ENCODE measurements at places on chromosomes 4 and X.

DNA sequence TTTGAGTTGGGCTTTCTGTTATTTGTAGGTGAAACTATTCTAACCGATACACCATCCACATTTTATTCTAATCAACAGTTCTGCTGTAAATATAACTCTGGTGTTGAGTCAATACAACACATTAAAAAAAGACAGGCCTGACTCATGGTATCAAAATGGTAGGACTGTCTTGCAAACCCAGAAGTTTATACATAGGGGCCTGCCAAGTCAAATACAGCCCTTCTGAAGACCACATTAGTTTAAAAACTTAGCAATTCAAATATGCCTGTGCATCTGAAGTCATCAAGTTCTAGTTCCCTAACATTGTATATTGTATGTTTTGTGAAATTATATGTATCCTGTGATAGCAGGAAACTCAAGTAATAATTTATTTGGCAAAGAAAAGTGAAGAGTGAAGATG is 24.4 kb upstream of the PDE5A start:
- DNase-seq: no peak

DNA sequence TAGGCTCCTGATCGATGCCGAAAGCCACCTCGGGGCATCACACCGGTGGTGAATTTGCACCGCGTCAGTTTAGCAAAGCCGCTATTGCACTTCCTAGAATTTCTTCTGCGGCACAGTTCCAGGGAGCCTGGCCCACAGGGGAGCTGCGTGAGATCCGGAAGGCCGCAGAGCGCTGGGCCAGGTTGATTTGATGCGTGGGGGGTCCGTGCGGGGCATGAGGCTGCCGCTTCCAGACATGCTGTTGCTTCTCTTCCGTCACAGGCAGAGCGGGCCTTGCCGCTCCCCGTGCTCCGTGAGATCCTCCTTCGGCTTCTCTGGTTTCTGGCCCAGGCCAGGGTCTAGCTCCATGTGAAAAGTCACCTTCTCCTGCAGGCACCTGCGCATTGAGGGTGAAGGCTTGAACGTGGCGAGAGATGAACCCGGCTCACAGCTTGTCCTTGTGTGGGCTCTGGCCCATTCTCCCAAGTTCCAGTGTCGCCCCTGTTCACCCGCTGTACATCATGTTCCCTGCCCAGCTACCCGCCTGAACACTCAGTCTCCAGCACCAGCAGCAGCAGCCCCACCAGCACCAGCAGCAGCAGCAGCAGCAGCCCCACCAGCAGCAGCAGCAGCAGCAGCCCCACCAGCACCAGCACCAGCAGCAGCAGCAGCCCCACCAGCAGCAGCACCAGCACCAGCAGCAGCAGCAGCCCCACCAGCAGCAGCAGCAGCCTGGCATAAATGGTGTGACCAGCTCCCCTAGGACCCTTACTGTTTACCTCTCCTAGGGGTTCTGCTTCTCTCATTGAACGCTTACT is 131.2 kb downstream of the TRIML1 start:
- no peak for DNase-seq

DNA sequence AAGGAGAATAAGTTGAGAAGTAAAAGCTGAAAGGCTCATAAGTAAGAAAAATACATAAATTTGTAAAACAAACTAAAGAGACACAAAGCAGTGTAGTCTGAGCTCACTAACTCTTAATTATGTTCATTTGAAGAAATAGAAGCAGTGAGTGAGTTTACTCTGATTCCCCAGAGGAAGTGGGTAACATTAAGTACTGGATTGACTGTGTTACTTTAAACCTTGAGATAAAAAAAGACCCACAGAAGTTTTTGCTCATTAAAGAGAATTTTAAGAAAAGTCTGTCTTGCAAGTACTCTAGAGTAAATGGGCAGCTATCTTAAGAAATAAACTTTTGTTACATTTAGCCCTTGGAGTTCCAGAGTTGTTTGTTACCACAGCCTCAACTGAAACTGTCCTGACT is 2466.9 kb downstream of the PCDH7 start:
- DNase-seq: no peak

- DNase-seq: no peak
These were observed 3.2 kb downstream of the MAPK10 start for GRCh38 chr4:86356425-86357210.

DNA sequence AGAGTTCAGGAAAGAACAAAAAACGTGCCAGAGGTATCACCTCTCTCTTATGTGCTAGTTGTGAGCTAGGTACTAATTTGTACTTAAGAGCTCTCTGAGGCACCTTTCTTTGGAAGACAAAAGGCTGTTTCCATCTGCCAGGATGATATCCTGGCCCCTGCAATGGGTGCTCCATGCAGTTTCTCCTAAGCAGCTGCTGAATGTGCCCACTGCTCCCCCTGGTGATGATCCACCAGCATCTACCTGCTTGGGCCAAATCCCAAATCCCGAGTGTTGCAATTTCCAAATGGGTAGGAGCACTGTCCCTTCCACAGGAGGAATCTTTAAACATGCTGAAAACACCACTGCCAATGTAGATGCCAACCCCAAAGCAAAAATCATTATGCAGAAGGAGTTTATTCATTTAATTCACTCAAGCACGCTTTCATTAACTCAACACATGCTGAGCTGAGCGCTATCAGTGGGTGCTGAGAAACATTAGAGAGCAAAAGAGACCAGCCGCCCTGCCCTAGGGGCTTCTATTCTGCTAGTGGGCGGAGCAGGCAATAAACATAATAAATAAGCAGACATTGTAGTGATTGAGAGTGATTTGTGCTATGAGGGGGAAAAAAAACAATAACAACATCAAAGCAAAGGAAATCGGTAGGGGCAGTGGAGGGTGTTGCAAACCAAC is 69.6 kb upstream of the C4orf50 start:
- no peak for DNase-seq

GRCh38 chr4:82293304-82293703 is 80.5 kb downstream of the HNRNPD start:
- DNase-seq: no peak

GRCh38 chr4:2867758-2868491 is 24.3 kb downstream of the ADD1 start:
- peak; percentile 73 for DNase-seq

- DNase-seq: no peak
These were observed 43.3 kb downstream of the FGFBP1 start for GRCh38 chr4:15894921-15895916.

DNA sequence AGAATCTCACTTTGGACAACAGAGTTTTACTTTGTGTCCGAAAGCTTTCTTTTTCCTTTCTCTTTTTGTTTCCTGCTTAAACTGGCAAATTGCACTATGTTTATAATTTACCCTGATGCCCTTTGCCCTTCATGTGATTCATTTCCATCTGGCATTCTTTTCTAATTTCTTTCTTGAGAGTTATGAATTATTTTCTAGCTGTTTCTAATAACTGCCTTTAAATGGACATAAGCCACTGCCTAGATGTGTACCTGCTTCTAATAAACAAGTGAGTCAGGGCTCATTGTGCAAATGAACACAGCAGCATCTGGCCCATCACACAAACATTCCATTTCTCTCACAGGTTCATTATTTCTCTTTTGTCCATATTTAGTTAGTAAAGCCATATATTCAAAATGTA is 242.3 kb upstream of the GPRIN3 start:
- DNase-seq: no peak

GRCh38 chr4:83320548-83320947 is 14.1 kb downstream of the HPSE start:
- no peak for DNase-seq

- DNase-seq: no peak
These were observed 55.1 kb downstream of the CLCN5 start for GRCh38 chrX:49977319-49978090.

DNA sequence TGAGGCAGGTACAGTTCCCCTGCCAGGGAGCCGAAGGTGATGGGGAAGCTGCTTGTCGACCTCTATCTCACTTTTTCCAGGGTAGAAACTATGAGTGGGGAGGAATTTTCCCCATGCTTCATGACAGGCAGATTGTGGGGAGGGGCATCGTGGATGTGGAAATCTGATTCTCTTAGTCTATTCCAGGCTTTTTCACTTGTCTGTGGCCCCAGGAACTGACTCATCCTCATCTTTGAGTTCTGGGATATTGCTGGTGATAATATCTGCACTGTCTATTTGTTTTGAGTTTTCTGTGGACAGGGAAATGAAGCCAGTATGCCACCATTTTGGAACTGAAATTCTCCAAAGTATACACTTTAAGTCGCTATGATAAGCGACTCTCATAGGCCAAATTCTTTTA is 7.6 kb upstream of the TLR2 start:
- no peak for DNase-seq

- DNase-seq: no peak
These were observed 1700.6 kb upstream of the TENM3 start for GRCh38 chr4:180542445-180543100.

DNA sequence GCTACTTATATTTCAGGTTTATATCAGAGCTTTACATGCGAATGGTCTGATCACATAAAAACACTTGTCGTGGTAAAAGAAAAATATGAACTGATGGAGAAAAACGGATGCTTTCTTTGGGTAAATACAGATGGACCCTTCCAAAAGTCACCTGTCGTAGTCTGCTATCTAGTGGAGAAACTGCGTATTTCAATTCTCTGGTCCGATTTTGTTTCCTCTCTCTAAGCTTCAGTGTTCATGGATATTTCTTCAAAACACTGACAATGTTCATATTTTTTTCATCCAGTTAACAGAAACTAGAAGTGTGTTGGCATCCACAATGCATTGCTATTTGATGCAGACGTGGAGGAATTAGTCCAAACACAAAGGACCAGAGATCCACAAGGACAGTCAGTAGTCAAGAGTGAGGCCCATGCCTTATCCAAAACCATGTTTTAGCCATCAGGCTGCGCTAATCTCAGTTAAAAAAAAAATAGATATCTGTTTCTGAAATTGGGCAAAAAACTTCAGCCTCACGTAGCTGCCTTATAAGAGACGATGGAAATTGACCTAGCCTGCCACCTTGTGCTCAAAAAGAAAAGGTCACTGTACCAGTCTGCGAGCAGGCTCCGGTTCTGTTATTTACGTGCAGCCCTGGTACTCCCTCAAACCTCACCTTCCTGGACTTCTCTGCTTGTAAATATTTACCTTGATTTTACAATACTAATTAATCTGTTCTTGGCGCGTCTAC is 16.0 kb downstream of the MEPE start:
- DNase-seq: peak; percentile 65

GRCh38 chrX:31714797-31715196 is 643.0 kb upstream of the FTHL17 start:
- DNase-seq: no peak

DNA sequence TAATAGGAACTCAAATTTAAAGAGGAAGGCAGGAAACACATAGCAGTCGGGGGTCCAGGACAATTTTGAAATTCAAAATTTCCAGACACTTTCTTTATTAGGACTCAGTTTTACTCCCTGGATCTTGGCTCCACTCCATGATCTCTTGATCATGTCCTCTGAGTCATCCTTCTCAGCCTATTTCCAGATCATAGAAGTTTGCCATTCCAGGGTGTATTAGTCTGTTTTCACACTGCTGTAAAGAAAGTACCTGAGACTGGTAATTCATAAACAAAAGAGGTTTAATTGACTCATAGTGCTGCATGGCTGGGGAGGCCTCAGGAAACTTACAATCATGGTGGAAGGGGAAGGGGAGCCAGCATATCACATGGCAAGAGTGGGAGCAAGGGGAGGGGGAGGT is 564.7 kb upstream of the ACTRT1 start:
- DNase-seq: no peak

DNA sequence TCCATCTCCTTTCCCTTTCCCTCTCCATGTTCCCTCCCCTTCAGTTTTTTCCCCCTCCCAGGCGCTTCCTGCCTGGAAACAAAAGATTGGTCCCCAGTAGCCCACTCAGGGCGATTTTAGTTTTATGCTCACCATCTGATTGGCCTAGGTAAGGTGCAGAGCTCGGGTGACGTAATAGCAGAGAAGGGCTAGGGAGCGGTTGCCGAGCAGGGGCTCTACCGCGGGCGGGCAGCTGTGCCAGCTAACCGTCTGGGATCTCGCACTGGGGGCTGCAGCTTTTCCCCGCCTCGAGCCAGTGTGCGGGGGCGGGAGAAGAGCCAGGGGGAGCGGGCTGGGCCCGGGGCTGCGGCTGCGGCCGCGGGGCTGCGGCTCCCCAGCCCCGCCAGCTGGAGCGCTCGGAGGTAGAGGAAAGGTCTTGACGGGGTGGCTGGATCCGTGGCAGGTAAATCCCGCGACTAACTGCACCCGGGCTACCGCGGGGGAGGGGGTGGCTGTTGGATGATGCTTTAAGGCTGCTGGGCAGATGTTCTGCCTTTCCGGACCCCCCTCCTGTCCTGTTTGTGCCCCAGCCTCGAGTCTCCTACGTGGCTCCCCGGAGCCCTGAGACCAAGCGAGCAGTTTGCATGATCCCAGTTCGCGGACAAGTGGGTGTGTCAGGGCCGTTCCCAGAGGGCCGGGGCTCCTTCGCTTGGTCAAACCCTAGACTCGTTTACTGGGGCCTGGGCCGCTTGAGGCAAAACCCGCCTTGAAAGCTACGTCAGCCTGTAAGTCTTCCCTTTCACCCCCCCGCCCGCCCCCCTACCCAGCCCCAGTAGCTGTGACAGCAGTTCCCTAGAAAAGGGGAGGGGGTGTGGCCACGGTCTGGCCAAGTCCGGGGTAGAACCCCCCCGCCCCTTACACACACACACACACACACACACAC is at the start of gene PAK3:
TSS of gene PAK3 (plus strand) at position 218 of the 922 bp plus-strand sequence. CDS start 26,913 bp downstream, outside the sequence.
- DNase-seq: no peak

DNA sequence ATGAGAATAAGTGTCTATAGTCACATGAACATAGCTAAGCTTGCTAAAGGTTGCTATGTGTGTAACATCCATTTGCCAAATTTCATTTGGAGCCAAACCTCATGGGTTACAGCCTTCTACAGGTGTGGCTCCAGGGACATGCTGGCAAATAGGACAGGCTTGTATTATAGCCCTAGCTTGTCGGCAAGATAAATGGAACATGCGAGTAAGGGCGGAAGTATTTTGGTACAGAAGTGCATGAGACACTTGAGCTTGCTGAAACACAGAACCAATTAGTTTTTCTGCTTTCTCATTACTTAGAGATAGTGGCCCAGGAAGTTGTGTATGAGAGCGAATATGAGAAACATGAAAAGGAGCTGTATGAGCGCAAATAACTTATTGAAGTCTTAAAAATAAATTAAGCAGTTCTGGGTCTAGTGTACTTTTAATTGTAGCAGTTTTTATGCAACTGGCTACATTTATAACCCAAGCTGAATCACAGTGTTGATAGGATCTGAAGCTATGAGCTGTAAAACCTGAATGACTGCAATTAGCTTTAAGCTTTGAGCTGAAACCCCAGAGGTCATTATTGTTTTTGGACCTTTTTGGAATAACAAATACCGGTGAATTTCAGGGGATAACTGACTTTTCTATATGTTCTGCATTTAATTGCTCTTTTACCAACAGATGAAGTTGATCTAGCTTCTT is 64.6 kb downstream of the KDM5C start:
- no peak for DNase-seq

- no peak for DNase-seq
These were observed 43.4 kb downstream of the TET2 start for GRCh38 chr4:105189855-105190650.

DNA sequence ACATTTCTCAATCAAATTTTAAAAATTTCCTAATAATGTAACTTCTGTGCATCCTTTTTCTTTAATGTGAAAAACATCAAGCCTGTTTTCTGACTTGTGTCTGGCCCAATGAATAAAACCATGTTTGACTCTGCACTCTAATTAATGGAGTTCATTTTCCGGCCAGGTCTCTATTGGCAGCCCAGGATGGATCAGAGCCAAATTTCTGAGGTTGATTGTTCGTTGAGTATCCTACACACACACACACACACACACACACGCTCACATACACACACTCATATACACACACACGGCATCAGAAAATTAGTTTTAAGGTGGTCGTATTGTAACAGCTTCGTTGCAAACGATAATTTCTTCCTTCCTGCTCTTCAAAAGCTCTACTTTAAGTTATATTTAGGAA is 28.9 kb upstream of the TLL1 start:
- DNase-seq: no peak

GRCh38 chrX:4787971-4788370 is 1074.5 kb upstream of the PRKX start:
- DNase-seq: no peak

Measured in erythroblast (primary cell).